ENCODE measurements at places on chromosomes 3 and 15.

GRCh38 chr3:5264896-5265770 is 77.6 kb downstream of the EDEM1 start:
- DNase-seq = no peak

DNA sequence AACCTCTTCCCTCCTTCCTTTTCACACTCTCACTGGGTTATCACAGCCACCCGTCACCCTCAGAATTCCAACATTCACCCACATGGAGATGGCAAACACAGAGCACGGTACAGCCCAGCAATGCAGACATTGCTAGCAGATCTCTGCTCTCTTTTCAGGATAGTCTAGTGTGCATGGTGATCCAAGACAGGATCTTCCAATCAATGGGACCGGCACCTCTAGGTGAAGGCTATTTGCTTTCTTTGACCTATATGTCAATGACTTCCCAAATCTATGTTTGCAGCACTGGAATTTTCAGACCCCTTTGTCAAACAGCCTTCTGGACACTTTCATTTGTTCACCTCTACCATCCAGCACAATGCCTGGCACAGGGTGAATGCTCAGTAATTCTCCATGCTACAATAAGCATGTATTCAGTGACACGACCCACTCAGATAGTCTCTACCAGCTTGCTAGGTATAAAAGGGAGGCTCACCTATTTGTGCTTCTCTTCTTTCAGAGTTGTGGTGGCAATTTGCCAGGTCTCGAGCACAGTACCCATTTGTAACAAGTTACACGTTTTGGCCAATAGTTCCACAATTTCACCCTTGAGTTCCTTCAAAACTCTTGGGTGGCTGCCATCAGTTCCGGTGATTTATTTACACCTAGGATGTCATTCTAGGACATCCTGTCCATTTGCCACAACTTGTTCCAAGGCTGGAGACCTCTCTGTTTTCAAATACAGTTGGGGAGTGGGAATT is 279.1 kb upstream of the ICE2 start:
- DNase-seq = no peak

DNA sequence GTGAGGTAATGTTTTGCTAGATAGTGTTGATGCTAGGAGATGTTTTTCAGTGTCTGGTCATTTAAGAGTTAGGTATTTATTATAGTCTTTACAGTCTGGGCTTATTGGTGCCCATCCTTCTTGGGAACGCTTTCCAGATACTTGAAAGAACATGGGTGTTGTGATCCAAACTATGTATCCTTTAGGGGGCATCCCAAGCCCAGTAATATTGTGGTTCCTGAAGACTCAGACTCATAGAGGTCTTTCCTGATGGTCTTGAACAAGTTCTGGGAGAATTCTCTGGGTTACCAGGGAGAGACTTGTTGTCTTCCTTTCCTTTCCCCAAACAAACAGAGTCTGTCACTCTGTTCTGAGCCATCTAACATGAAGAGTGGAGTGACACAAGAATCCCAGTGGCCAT is 99.7 kb upstream of the LRRC3B start:
- DNase-seq = no peak

GRCh38 chr3:59404064-59404463 is 354.2 kb upstream of the CFAP20DC start:
- no peak for DNase-seq

DNA sequence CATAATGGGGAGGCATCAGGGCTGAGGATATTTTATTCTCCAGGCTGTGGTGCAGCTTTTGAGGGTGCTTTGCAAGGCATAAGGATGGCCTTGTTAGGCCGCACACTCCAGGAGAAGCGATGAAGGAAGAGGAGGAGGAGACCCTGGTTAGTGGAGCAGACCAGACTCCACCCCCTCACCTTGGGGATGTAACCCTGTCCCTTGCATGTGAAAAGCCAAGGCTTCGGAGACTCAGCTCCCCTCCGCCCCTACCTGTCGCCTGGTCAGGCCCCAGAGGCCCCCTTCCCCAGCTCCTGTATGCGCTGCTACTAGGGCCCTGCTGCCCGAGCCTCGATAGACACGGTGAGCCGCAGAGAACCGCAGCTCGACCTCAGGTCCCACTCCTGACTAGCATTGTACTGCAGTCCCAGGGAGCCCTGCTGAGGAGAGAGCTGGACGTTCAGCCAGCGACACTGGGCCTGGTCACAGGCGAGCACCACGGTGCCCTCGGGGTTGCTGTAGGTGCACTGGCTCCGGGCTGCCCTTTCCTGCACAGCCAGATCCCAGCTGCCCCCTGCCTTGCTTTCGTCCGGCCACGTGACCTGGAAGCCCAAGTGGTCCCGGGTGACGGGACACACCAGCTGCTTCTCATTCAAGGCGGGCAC is 10.2 kb downstream of the CPN2 start:
- DNase-seq = no peak

GRCh38 chr3:188269040-188269439 is 115.1 kb downstream of the LPP start:
- no peak for DNase-seq

- DNase-seq = no peak
Measured at GRCh38 chr15:84731774-84732173, 15.8 kb upstream of the SEC11A start.

GRCh38 chr3:62785384-62785783 is 89.8 kb downstream of the CADPS start:
- no peak for DNase-seq

GRCh38 chr3:14472471-14473351 is 67.4 kb downstream of the GRIP2 start:
- no peak for DNase-seq

GRCh38 chr3:25429361-25430286 is 1.6 kb downstream of the RARB start:
- no peak for DNase-seq

- no peak for DNase-seq
Measured at GRCh38 chr15:81766829-81767475, 278.9 kb downstream of the MEX3B start.

- no peak for DNase-seq
Measured at GRCh38 chr3:117490716-117491115, 781.1 kb downstream of the TUSC7 start.

DNA sequence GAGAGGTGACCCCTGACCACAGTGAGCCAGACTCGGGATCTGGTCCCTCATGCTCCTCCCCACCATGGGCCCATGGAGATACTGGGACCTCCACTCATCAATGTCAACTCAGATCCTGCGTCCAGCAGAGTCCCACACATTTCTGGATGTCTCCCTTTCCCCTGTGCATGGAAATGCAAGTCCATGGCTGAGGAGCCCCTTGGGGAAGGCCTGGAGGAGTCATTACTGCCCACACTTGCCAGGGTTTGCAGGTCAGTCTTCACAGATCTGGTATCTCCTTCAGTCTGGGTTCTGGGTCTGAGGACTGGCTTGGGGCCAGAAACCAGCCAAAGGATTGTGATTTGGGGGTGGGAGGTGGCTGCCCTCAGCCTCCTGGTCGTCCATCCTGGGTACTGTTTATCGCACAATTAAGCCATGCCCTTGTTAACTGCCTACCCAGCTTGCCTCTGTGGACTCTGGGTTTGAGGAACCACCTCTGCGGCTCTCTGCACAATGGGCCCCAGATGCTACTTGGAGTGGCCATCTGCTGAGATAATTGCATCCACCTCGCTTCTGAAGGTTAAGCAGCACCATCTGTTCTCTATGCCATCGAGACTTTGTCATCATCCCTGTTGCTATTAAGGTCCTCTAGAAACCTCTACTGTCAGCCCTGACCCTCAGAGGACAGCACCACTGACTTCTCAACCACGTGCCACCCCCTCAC is 49.9 kb upstream of the KLF13 start:
- DNase-seq = no peak

- no peak for DNase-seq
Measured at GRCh38 chr3:59978979-59979378, 929.2 kb upstream of the CFAP20DC start.

DNA sequence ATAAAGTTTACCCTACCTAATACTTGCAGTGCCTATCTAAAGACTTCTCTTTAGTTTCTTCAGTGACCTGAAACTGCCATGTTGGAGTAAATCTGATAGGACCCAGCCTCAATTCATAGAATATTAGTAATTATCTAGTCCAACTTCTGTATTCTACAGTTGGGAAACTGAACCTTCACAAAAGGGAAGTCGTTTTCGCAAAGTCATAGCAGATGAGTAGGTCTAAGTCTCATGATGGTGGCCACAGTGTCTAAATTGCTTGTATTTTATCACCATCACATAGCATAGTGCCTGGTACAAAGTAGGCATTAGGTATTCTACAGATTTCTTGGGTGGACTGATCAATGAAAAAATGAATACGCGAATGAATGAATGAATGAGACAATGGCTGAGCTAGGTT is 8.4 kb downstream of the GMNC start:
- DNase-seq = no peak

- no peak for DNase-seq
Measured at GRCh38 chr3:171165983-171166382, 139.5 kb upstream of the SLC2A2 start.

GRCh38 chr3:23911397-23911796 is 5.4 kb downstream of the NKIRAS1 start:
- no peak for DNase-seq

DNA sequence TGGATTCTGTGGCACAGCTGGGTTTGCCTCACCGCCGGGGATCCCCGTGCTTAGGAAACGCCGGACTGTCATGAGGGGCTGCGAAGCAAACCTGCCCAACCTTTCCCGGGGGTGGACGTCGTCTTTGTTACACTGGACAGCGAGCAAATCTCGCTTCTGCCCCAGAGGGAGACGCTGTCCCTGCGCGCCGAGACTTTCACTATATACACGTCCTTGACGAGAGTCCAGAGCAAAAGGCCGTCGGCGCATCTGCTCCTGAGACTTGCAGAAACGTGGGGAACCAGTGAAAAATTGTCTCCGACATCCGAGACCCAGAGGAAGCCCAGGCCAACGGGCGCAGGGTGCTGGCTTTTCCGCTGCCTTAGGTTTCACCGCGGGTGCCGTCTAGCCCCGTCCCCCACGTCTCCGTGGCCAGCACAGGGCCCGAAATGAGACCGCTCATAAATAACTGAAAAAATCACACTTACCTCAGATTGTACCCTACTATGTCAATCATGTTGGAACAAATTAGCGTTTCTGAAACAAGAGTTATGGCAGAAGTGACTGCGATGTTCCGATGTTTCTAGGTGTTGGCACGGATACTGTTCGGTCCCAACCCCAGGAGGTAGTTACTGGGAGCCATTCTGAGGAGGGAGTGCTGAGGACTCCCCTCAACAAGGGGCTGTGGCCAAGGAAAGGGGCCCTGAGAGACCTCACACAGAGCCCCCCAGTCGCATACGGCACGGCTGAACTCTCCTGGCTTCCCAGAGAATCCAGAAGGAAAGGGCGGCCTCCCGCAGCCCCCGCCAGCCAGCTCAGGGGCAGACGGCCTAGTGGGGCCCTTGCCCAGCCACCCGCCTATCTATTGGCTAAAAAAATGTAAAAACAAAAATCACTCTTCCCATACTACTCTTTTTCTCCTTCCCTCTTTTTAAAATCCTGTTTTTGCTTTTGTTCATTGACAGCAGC is 14.4 kb upstream of the MUC4 start:
- no peak for DNase-seq

GRCh38 chr3:126523745-126524428 is at the start of gene CHST13:
Gene CHST13, plus strand, starts transcription at chr3:126524155. Its CDS starts 178 bp downstream, at chr3:126524333.
- peak; percentile 33 for DNase-seq

DNA sequence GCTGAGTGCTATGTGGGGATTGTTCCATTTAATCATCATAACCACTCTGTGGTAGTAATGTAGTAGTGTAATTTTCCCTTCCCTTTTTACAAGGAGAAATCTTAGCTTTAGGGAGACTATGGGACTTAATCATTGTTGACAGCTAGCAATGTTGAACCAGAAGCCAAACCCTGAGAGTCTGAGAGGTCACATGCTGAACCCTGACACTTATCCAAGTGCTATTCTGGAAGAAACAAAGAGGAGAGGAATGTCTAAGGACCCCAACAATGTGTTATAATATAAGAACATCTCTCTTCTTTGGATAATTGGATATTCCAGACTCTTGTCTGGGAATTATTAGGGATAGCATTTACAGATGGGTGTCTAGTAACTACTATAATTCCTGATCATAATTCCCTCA is 58.4 kb downstream of the GAP43 start:
- DNase-seq = no peak

DNA sequence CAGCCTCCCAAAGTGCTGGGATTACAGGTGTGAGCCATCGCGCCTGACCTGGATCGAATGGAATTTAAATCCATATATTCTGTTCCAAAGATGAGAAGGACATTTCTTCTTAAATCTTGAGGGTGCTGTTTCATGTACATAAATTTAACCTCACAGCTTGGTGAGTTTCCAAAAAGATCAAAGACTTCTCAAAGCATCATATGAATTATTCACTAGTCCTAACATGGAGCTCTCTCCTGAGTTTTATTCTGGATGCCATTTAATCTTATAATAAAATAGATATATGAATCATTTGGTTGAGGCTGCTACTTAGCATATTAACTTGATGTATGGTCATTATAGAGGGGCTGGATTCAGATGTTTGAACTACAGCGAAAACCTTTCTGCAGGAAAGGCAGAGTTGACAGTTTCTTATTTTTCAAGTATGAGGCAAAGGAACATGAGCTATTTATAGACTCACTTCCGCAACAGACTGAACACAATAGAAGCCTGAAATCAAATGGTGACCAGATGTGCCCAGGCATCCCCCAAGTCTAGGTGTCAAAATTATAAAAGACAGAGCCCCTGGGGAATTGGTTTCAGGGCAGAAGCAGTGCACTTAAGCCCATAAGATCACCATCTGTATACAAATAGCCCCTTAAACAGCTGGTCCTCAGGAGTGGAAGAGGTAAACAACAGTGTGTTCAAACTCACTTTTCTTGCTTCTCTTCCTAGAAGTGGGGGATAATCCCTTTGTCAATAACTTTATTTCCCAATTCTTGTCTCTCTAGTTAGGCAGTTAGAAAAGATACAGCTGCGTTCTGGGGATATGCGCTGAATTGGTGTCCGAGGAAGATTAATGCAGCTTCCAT is 29.7 kb downstream of the STARD9 start:
- peak; percentile 15 for DNase-seq

DNA sequence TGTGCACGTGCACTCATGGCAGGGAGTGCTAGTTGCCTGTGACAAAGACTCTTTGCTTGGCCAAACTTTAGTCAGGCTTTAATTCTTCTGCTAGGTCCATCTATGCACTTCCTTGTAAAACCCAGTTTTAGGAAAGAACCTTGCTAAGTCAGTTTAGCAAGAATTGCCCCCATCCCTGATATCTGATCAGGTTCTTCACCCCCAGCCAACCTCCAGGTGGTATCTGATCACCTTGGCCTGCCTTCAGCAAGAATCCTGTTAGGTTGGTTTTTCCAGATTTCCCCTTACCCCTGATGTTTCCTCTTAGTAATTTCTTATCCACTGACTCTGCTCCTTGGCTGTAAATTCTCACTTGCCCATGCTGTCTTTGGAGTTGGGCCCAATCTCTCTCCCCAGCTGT is 8.4 kb downstream of the HSPBAP1 start:
- DNase-seq = no peak

DNA sequence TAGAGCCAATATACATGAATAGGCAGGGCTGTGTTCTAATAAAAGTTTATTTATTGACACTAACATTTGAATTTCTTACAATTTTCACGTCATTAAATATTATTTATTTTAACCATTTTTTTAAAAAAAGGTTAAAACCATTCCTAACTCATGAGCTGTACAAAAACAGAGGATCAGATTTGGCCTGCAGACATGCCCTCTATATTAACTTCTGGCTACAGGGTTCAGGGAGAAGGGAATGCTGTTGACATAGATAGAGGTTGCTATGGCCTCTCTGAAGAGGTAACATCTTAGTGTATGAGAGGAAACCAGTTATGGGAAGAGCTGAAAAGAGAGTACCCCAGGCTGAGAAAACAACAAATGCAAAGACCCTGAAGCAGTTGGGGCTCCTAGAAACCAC is 19.1 kb upstream of the RAP2B start:
- no peak for DNase-seq

GRCh38 chr3:100184948-100185570 is 70.8 kb upstream of the FILIP1L start:
- DNase-seq = no peak

- DNase-seq = no peak
Measured at GRCh38 chr15:91456921-91457320, 356.9 kb downstream of the SV2B start.

All from CD4-positive, alpha-beta T cell treated with Interleukin-4 for 1 hour (primary cell).